Adrenal gland (tissue), 19 donors: ENCODE measurements at places on chromosomes 3 and 15. TPM values are rescaled to one million over a fixed set of nuclear protein-coding genes. Genes with fewer than 3 reads are reported as not detected.

Gene RETNLB
- total RNA-seq: not detected

Gene CA12
- total RNA-seq: 0.49 TPM

- H3K27me3 ChIP-seq: no peaks in the 10 kb centered on the region
- H3K4me3 ChIP-seq: no peak overlapping the region
- no peaks in the 10 kb centered on the region for H3K36me3 ChIP-seq
- H3K27ac ChIP-seq: no peak overlapping the region
- no peak for DNase-seq
- H3K4me1 ChIP-seq: no peaks in the 10 kb centered on the region
Observed at GRCh38 chr3:118180853-118181252, 853.8 kb downstream of the IGSF11 start.

- no peak overlapping the region for H3K4me3 ChIP-seq
- H3K27me3 ChIP-seq: no peaks in the 10 kb centered on the region
- H3K4me1 ChIP-seq: no peaks in the 10 kb centered on the region
- DNase-seq: no peak
Observed at GRCh38 chr15:66778716-66779115, 76.7 kb downstream of the SMAD6 start.

Gene ARL14
- not detected for total RNA-seq

Gene BNC1
- 0.39 TPM for total RNA-seq

- no peaks in the 10 kb centered on the region for H3K36me3 ChIP-seq
- no peaks in the 10 kb centered on the region for H3K27me3 ChIP-seq
- no peaks in the 10 kb centered on the region for H3K4me1 ChIP-seq
- no peak for DNase-seq
Observed at GRCh38 chr3:88773766-88774165, 333.7 kb upstream of the EPHA3 start.

Gene KLHL40
- total RNA-seq: not detected

- no peaks in the 10 kb centered on the region for H3K36me3 ChIP-seq
- no peak overlapping the region for H3K27ac ChIP-seq
- DNase-seq: peak; percentile 63
- no peaks in the 10 kb centered on the region for H3K27me3 ChIP-seq
- no peaks in the 10 kb centered on the region for H3K4me1 ChIP-seq
Observed at GRCh38 chr3:139561959-139562676, 22.6 kb upstream of the RBP1 start.

DNA sequence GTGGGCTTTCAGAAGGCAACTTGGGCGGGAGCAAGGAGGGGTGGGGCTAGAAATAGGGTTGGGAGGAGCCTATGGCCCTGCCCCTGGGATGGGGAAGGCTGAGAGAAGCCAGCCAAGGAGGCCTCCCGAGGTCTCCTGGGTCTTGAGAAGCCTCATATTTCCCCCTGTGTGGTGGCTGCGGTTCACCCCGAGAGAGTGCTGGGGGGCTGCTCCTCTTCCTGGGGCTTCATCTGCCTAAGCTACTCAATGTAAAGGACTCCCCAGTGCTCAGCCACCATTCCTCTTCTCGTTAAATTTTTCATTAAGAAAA lies 174.3 kb downstream of the SMAD6 start:
- no peaks in the 10 kb centered on the region for H3K36me3 ChIP-seq
- no peak overlapping the region for H3K4me3 ChIP-seq
- no peak overlapping the region for H3K27ac ChIP-seq
- DNase-seq: no peak

Gene ANO10
- total RNA-seq: 24.7 TPM

GRCh38 chr15:71291723-71292122 lies 176.5 kb downstream of the THSD4 start:
- H3K36me3 ChIP-seq: no peaks in the 10 kb centered on the region
- no peak overlapping the region for H3K4me3 ChIP-seq
- H3K27ac ChIP-seq: no peak overlapping the region
- H3K4me1 ChIP-seq: no peaks in the 10 kb centered on the region

GRCh38 chr15:50624616-50625168 lies 61.9 kb downstream of the TRPM7 start:
- no peak overlapping the region for H3K4me3 ChIP-seq
- no peaks in the 10 kb centered on the region for H3K4me1 ChIP-seq
- no peak overlapping the region for H3K27ac ChIP-seq
- DNase-seq: no peak
- H3K27me3 ChIP-seq: no peaks in the 10 kb centered on the region

DNA sequence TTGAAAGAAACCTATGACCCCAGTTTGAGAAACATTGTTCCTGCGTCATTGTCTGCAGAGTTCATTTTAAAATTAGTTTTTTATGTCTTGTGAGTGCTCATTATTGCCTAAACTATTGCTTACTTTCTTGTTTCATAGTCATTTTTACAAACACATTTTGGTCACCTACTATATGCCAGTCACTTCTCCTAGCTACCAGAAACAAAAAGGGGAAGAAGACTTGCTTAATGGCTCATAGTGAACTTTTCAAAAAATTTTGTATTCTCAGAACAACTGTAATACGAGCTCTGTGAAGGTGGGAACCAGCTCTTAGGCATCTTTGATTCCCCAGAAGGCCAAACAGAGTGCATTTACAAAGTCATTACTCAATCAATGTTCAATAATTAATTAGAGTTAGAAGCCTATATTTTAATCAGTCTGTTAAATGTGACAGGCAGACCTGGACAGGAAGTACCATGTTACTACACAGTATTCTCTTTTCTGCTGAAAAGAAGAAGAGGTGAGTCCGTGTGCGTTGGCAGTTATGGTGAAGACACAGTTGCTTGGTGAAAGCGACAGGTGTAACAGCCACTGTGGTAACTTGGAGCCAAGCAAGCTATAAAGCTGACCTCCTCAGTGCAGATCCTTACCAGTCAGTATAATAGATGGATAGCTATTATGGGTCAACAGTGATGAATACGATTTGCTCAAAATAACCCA lies 46.6 kb downstream of the DPPA2 start:
- no peak for DNase-seq
- H3K27me3 ChIP-seq: no peaks in the 10 kb centered on the region
- no peaks in the 10 kb centered on the region for H3K4me1 ChIP-seq
- H3K36me3 ChIP-seq: no peaks in the 10 kb centered on the region
- H3K27ac ChIP-seq: no peak overlapping the region

Gene ECE2
- not detected for total RNA-seq

DNA sequence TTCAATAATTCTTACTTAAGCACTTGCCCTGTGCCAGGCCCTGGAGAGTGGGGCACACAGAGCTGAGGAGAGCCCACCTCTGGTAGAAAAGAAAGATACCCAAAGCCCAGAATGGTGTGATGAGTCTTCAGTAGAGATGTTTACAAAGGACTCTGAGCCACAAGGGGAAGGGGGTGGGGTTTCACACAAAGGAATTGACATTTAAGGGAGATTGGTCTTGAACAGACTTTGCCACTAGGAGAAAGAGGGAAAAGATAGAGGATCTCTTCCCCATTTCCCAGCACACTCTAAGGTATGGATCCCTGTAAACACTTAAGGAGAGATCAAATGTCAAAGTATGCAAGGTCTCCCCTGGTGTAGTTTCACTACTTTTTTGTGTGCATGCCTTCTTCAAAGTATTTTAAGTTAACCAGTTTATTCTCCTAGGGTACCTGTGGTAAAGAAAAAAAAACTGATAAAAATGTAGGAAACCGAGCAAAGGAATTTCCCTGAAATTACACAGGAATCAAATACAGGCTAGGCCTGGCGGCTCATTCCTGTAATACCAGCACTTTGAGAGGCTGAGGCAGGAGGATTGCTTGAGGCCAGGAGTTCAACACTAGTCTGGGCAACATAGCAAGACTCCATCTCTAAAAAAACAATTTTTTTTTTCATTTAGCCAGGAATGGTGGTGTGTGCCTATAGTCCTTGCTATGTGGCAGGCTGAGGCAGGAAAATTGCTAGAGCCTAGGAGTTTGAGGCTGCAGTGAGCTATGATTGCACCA lies 117.6 kb upstream of the SKOR1 start:
- no peak overlapping the region for H3K4me3 ChIP-seq
- no peaks in the 10 kb centered on the region for H3K4me1 ChIP-seq
- H3K36me3 ChIP-seq: no peaks in the 10 kb centered on the region
- DNase-seq: no peak
- no peaks in the 10 kb centered on the region for H3K27me3 ChIP-seq

Gene TTC21A
- total RNA-seq: 6.5 TPM

DNA sequence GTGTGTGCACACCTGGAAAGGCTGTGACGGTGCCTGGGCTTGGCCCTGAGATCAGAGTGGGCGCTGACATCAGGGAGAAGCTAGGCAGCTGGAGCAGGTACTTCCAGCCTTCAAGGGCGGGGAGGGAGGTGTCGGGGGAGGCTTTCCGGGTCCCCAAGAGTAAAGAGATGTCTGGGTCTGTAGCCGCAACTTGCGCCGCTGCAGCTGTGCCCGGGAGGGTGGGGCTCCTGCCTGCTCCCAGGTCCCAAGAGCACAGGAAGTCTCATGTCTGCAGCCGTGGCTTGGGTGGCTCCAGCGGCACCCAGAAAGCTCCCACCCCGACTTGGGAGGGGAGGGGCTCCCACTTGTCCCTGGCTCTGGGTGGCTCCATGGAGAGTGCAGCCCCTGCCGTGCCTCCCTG lies 103.2 kb upstream of the BNIP2 start:
- no peak overlapping the region for H3K27ac ChIP-seq
- DNase-seq: no peak
- H3K4me3 ChIP-seq: no peak overlapping the region
- H3K27me3 ChIP-seq: peaks cover 38% of the 10 kb centered on the region

DNA sequence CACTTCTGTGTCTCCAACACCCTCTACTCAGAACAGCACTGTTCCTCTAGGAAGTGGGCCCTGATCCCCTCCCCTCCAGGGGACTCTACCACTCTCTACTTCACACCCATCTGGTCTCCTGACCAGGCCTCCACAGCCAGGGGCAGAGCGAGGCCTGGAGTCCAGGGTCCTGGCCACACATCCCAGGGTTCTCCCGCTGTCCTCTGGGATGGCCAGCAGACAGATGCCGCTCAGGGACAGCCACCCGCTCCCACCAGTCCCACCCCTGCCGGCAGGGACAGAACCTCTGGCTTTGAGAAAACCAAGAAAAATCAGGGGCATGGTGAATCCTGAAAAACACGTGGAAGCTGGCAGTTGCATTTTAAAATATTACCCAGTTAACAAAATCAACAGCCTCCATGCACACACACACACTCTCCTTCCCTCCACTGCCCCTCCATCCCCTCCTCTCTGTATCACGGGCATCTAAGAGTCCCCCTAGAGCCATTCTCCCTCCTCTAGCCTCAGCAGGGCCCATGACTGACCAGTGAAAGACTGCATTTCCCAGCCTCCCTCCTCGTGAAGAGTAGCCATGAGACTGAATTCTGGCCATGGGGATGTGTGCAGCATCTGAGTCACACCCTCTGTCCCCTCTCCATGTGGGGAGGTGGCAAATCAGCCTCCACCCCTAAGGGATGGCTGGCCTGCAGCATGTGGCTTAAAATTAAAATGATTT lies 32.1 kb upstream of the IQSEC1 start:
- no peaks in the 10 kb centered on the region for H3K36me3 ChIP-seq
- no peaks in the 10 kb centered on the region for H3K27me3 ChIP-seq
- DNase-seq: no peak
- no peaks in the 10 kb centered on the region for H3K4me1 ChIP-seq
- H3K27ac ChIP-seq: no peak overlapping the region

Gene CACNA2D3
- 7.6 TPM for total RNA-seq

GRCh38 chr15:47812470-47812999 lies 95.2 kb downstream of the SEMA6D start:
- H3K4me3 ChIP-seq: no peak overlapping the region
- H3K4me1 ChIP-seq: no peaks in the 10 kb centered on the region
- H3K27ac ChIP-seq: no peak overlapping the region
- H3K36me3 ChIP-seq: no peaks in the 10 kb centered on the region
- DNase-seq: no peak

DNA sequence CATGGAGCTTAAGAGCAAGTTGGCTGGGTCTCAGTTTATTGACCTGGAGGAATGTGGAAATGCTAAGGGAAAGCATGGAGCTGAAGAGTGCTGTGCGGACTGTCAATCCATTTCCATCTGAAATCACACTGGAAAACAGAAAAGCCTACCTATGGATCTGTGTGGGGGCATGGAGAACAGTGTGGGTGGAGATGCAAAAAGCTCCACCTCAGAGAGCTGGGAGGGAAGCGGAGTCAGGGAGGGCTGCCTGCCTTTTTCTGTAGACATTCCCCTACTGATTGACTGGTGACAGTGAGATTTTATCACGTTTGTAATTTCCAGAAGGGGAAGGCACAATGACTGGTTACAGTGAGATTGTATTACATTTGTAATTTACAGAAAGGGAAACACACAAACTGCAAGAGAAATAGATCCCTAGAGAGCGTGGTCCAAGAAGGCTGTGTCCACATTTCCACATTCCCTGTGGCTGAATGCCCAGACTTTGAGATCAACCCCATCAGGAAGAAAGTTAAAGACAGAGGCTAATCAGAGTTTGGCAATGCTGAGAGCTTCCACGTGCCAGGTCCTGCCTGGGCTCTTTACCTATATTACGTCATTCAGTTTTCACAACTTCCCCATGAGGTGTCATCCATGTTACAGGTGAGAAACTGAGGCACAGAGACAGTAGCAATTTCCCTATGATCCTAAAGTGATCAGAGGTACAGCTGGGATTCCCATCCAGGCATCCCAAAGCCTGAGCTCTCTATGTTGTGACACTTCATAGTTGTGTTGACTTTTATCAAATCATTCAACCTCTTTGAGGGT lies 67.7 kb upstream of the NSMCE3 start:
- H3K4me1 ChIP-seq: no peaks in the 10 kb centered on the region
- no peaks in the 10 kb centered on the region for H3K36me3 ChIP-seq
- H3K27ac ChIP-seq: no peak overlapping the region
- DNase-seq: no peak

DNA sequence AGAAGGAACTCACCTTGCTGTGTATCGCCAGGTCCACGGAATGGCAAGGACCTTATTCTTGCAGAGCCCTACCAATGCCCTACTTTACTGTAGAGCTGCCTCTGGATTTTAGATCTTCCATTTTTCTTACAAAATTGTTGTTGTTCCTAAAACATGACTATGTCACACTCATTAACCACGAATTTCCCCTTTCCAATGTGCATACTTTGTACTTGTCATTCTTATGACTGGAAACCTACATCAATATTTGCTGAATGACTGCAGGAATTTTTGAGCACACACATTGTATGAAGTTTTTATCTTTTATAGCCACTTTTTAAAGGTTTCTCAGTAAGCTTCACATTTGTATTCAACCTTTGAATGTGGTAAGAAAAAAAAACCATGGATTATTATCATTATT lies 35.9 kb upstream of the CMSS1 start:
- no peak overlapping the region for H3K4me3 ChIP-seq
- H3K4me1 ChIP-seq: no peaks in the 10 kb centered on the region
- no peaks in the 10 kb centered on the region for H3K27me3 ChIP-seq
- DNase-seq: no peak
- H3K27ac ChIP-seq: no peak overlapping the region
